ENCODE measurements at places on chromosomes 5 and 9. TPM values are rescaled to one million over a fixed set of nuclear protein-coding genes. Genes with fewer than 3 reads are reported as not detected.

Gene ABLIM3
- total RNA-seq = 21.0 TPM

Gene SPINK7
- not detected for total RNA-seq

Gene SLC1A3
- total RNA-seq = 0.08 TPM

Gene RAB3C
- not detected for total RNA-seq

Gene MSX2
- 3.6 TPM for total RNA-seq

Gene DAB2
- total RNA-seq = 9.3 TPM

Gene CDH6
- 0.12 TPM for total RNA-seq

Gene OR1J2
- total RNA-seq = not detected

Gene LCN1
- total RNA-seq = not detected

All from A549 treated with dexamethasone at 1 μM for 4 hours (cell line).